Endodermal cell (in vitro differentiated cells): ENCODE measurements at places on chromosomes 3 and 15. TPM values are rescaled to one million over a fixed set of nuclear protein-coding genes. Genes with fewer than 3 reads are reported as not detected.

GRCh38 chr3:141368062-141368924 lies at the start of gene ZBTB38:
TSS of gene ZBTB38 (plus strand) at chr3:141368504. CDS start at chr3:141442389, 73,885 bp downstream.
- DNase-seq = peak; percentile 95
- peak within 1 kb of the TSS; percentile 97 for H3K27ac ChIP-seq
- no peaks in the 10 kb centered on the region for H3K27me3 ChIP-seq
- peaks cover 2% of the 10 kb centered on the region for H3K4me1 ChIP-seq
- H3K36me3 ChIP-seq = no peaks in the 10 kb centered on the region
- peak within 1 kb of the TSS; percentile 26 for H3K4me3 ChIP-seq

DNA sequence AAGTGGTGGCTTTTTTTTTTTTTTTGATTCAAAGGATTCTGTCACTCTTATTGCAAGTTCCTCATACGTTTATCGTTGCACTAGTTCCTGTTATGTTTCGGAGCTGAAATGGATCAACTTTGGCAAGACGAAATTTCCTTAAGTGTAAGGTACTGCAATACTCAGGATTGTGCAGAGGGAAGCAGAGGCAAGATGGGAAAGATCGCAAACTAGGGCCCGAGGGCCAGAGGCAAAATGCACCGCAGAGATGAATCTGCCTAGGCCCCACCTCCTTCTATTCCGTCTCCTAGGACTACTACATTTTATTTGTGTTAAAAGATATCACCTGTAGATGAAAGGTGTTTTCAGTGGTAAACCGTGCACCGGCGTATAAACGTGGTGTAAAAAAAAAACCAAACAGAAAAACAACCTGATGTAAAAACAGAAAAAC lies 331 bp downstream of the RNU6-1 start:
- peaks cover 59% of the 10 kb centered on the region for H3K27me3 ChIP-seq
- no peak overlapping the region for H3K27ac ChIP-seq
- DNase-seq = peak; percentile 68
- H3K4me3 ChIP-seq = peak overlapping the region; percentile 87

- DNase-seq = peak; percentile 75
- H3K27me3 ChIP-seq = peaks cover 59% of the 10 kb centered on the region
- H3K4me1 ChIP-seq = peaks cover 7% of the 10 kb centered on the region
- H3K36me3 ChIP-seq = no peaks in the 10 kb centered on the region
- peak overlapping the region; percentile 71 for H3K4me3 ChIP-seq
- no peak overlapping the region for H3K27ac ChIP-seq
Observed at GRCh38 chr3:46883054-46883829, 5.7 kb downstream of the PTH1R start.

FOXL2NB gene
- 0.24 TPM in 1 of 3 replicates, not detected in the others for total RNA-seq

TICRR gene
- total RNA-seq = 21.3 and 21.9 TPM in 2 replicates

- H3K27me3 ChIP-seq = no peaks in the 10 kb centered on the region
- H3K4me1 ChIP-seq = peaks cover 10% of the 10 kb centered on the region
- DNase-seq = no peak
- no peak overlapping the region for H3K27ac ChIP-seq
- H3K36me3 ChIP-seq = no peaks in the 10 kb centered on the region
Observed at GRCh38 chr3:115758076-115758763, 134.9 kb downstream of the GAP43 start.

WNT5A gene
- total RNA-seq = 0.59 to 2.4 TPM (median 1.4 TPM) in 3 replicates

FBXO40 gene
- not detected in 2 replicates for total RNA-seq

KLHL40 gene
- total RNA-seq = not detected in 2 replicates

DNA sequence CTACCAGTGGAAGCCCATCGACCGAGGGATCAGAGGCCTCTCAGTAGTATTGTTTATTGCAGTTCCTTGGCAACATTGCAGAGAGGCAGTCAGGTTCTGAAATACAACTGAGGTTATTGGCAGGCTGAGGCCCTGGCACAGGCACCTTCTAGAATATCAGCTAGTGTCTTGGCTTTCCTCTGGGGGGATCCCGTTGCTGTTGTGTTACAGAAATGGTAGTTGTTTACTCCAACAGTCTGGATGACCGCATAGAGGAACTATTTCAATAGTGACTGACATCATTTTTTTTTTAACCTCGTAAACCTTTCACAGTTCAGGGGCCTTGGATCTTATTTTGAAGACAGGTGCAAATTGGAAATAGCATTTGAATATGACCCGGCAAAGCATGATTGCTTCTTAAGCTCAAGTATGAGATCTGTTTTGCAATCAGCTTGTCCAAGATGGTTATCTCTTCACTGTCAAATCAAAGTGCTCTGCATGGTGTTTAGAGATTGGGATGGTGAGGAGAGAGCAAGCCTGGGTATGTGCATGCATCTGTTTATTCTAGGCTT lies 63.9 kb downstream of the PGPEP1L start:
- H3K36me3 ChIP-seq = peaks cover 91% of the 10 kb centered on the region
- no peak overlapping the region for H3K27ac ChIP-seq
- H3K27me3 ChIP-seq = no peaks in the 10 kb centered on the region
- H3K4me3 ChIP-seq = no peak overlapping the region
- no peaks in the 10 kb centered on the region for H3K4me1 ChIP-seq
- DNase-seq = no peak

- H3K4me3 ChIP-seq = no peak overlapping the region
- no peak for DNase-seq
- H3K36me3 ChIP-seq = no peaks in the 10 kb centered on the region
- H3K27ac ChIP-seq = no peak overlapping the region
- H3K27me3 ChIP-seq = no peaks in the 10 kb centered on the region
Observed at GRCh38 chr3:73787620-73788019, 162.9 kb upstream of the PDZRN3 start.

TMEM207 gene
- not detected in 2 replicates for total RNA-seq

ACSBG1 gene
- 0.72 and 1.2 TPM in 2 replicates for total RNA-seq

- no peak overlapping the region for H3K4me3 ChIP-seq
- no peaks in the 10 kb centered on the region for H3K4me1 ChIP-seq
- no peak overlapping the region for H3K27ac ChIP-seq
- DNase-seq = no peak
Observed at GRCh38 chr3:178436773-178437172, 99.5 kb upstream of the KCNMB2 start.

DNA sequence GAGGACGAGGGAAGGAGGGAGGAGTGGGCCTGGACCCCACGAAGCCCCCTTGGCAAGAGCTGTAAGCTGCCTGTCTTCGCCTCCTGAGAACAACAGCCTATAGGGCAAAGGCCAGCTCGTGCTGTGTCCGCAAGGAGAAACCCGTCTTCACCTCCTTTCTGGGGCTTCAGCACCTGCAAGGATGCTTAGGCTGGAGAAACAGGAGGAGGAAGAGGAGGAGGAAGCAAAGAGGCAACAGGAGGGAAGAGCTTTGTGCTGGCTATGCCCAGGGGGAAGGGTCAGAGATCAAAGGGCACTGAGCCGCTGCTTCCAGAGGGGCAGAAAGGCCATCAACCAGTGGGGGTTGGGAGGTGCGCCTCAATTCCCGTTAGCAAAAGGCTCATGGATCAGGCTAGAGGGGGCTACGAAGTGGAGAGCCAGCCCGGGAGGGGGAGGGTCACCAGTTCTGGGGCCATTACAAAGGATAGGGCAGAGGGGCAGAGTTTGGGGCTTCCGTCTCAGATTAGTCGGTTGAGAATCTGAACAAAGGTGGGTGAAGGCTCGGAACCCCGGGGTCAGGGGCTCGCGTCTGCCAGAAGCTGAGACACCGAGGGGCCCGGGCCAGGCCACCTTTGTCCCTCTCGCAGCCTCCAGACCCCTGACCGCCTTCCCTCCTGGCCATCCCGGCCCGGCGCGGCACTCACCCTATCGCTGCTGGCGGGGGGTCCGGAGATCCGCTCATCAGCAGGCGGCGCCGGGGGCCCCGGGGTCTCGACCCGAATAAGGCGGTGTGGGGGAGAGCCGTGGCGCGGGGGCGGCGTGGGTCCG lies 792 bp downstream of the SHF start:
- H3K27ac ChIP-seq = peak overlapping the region; percentile 57
- H3K36me3 ChIP-seq = no peaks in the 10 kb centered on the region
- peaks cover 25% of the 10 kb centered on the region for H3K27me3 ChIP-seq
- peaks cover 10% of the 10 kb centered on the region for H3K4me1 ChIP-seq

GRCh38 chr3:174620138-174620537 lies 239.0 kb upstream of the NAALADL2 start:
- H3K27ac ChIP-seq = no peak overlapping the region
- no peaks in the 10 kb centered on the region for H3K4me1 ChIP-seq
- no peak for DNase-seq
- H3K36me3 ChIP-seq = no peaks in the 10 kb centered on the region
